ENCODE measurements at places on chromosomes 12 and 14.

- H3K4me3 ChIP-seq = no peak overlapping the region
- H3K4me1 ChIP-seq = no peaks in the 10 kb centered on the region
- no peaks in the 10 kb centered on the region for H3K36me3 ChIP-seq
- no peaks in the 10 kb centered on the region for H3K27me3 ChIP-seq
These were observed 139.6 kb downstream of the PRKCH start for GRCh38 chr14:61460718-61461611.

DNA sequence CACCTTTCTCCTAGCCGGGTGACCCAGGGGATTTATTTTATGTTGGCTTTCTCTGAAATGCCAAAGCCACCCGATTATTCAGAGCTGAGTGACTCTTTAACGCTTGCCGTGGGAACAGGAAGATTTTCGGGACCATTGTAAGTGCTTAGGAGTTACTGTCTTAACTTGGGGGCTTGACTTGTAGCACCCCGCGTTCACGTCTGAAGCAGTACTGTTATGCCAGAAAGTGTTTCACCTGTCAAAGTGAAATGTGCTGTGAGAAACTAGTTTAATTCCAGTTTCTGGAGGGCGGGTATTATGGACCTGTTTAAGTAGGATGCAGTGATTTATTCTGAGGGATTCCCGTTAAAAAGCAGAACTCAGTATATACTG is 218 bp downstream of the LYSET start:
- H3K27me3 ChIP-seq = no peaks in the 10 kb centered on the region
- peak overlapping the region; percentile 67 for H3K27ac ChIP-seq
- H3K36me3 ChIP-seq = no peaks in the 10 kb centered on the region
- DNase-seq = peak; percentile 12
- no peaks in the 10 kb centered on the region for H3K4me1 ChIP-seq

- H3K27ac ChIP-seq = no peak overlapping the region
- H3K36me3 ChIP-seq = no peaks in the 10 kb centered on the region
- H3K4me3 ChIP-seq = no peak overlapping the region
- DNase-seq = no peak
- H3K4me1 ChIP-seq = no peaks in the 10 kb centered on the region
- no peaks in the 10 kb centered on the region for H3K27me3 ChIP-seq
These were observed 57.1 kb downstream of the TRAFD1 start for GRCh38 chr12:112182499-112182898.

- H3K27ac ChIP-seq = no peak overlapping the region
- H3K4me3 ChIP-seq = no peak overlapping the region
These were observed 19.8 kb upstream of the CATSPERB start for GRCh38 chr14:91751719-91752118.

DNA sequence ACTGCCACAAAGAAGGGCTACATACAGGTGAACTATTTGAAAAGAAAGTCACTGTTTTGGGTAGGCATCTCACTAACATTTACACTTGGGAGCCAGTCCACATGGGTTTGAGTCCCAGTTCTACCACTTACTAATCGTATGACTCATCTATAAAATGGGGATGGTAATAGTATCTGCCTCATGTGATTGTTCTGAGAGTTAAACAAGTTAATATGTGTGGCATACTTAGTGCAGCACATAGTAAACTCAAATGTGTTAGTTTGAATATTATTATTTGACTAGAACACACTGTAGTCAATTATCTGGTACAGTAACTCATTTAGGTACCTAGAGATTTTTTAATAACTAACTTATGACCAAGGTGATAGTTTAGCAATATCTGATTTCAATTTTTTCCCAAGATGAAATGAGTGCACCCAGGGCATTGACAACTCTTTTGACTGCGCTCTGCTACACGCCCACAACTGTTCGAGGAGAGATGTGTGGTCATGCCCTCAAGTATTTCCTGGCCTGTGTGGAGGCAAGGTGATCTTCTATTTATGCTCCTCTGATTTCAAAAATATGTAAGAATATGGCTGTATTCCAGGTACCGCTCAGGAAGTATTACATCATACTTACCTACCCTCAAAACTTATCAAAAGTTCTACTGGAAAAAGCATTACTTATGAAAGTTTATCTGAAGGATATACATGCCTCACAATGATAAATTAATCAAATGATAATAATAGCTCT is 210.6 kb upstream of the EGLN3 start:
- DNase-seq = no peak
- H3K27ac ChIP-seq = no peak overlapping the region
- H3K4me3 ChIP-seq = no peak overlapping the region
- no peaks in the 10 kb centered on the region for H3K4me1 ChIP-seq
- H3K36me3 ChIP-seq = no peaks in the 10 kb centered on the region

DNA sequence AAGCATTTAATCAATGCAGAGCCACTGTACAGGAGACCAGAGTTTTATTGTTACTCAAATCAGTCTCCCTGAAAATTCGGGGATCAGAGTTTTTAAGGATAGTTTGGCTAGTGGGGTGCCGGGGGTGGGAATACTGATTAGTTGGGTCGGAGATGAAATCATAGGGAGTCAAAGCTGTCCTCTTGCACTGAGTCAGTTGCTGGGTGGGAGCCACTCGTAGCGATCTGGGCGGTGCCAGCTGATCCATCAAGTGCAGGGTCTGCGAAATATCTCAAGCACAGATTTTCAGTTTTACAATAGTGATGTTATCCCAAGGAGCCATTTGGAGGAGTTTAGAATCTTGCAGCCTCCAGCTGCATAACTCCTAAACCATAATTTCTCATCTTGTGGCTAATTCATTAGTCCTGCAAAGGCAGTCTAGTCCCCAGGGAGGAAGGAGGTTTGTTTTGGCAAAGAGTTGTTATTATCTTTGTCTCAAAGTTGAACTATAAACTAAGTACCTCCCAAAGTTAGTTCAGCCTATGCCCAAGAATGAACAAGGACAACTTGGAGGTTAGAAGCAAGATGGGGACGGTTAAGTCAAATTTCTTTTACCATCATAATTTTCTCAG is 169.4 kb upstream of the PLEKHG7 start:
- H3K27me3 ChIP-seq = no peaks in the 10 kb centered on the region
- no peak overlapping the region for H3K27ac ChIP-seq
- no peaks in the 10 kb centered on the region for H3K36me3 ChIP-seq
- peaks cover 23% of the 10 kb centered on the region for H3K4me1 ChIP-seq

DNA sequence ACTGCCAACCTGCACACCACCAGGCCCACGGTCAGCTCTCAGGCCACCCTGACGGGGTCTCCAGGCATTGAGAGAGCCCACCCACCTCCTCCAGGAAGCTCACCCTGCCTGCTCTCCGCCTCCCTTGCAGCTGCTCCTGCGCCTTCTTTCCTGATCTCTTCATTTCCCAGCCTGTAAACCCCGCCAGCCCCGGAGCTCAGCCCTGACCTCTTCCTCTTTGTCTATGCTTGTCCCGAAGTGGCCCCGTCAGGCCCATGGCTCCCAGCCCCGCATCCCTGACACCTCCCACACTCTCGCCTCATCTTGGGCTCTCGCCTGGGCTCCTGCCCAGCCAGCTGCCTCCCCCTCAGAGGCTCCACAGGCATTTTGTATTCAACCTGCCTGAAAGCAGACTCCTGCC is 139.3 kb downstream of the CALM1 start:
- H3K36me3 ChIP-seq = no peaks in the 10 kb centered on the region
- no peaks in the 10 kb centered on the region for H3K27me3 ChIP-seq
- no peak overlapping the region for H3K27ac ChIP-seq
- DNase-seq = no peak

DNA sequence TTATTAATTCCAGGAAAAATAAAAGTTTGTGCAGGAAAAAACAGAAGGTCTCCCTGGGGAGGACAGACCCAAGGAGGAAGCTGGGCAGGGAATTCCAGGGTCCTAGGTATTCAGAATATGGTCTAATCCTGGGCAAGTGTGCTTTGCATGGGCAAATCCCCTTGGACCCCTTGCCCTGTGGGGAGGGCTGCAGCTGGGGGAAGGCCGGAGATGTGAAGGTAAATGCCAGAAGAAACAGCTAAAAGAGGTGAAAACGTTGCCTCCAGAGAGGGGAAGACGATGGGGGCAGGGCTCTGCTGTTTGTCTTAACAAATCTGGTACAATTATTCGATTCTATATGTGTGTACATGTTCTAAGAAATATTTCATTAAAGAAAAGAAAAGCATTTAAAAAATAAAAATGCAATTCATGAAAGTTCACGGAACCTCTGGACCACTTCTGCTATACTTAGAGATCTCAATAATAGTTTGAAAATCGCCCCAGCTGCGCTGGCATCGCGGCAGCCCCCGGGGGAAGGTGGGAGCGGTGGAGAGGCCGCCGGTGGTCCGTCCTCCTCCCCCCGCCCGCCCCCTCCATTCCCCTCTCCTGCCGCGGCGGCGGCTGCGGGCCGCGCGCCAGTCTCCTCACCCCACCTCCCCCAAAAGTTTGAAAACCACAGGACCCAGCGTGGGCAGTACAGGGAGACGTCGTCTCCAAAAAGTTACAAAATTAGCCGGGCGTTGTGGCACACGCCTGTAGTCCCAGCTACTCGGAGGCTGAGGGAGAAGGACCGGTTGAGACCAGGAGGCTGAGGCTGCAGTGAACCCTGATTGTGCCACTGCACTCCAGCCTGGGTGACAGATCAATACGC is 1.5 kb upstream of the PRPF40B start:
- peak overlapping the region; percentile 62 for H3K27ac ChIP-seq
- H3K4me1 ChIP-seq = peaks cover 5% of the 10 kb centered on the region
- peak overlapping the region; percentile 57 for H3K4me3 ChIP-seq

GRCh38 chr14:92657457-92658142 is 90.8 kb downstream of the LGMN start:
- H3K27ac ChIP-seq = no peak overlapping the region
- no peaks in the 10 kb centered on the region for H3K4me1 ChIP-seq
- H3K36me3 ChIP-seq = no peaks in the 10 kb centered on the region
- H3K27me3 ChIP-seq = no peaks in the 10 kb centered on the region
- no peak overlapping the region for H3K4me3 ChIP-seq

DNA sequence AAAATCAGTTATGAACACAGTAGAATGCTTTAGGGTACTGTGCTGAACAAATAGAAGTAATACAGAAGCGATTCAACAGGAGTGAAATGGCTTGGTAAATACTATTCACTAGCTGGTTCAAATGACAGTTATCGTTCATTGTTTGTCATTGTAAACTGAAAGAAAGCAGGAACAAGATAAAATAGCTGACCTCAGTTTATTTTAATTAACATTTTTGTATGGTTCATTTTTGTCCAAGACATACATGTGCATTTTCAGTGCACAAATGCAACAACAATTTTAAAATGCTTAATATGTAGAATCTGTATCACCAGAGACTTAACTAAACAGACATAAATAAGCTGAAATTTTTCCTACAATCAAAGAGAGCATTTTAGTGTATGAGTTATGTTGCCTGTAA is 49.9 kb downstream of the ALX1 start:
- no peak overlapping the region for H3K4me3 ChIP-seq
- H3K27me3 ChIP-seq = no peaks in the 10 kb centered on the region
- no peak overlapping the region for H3K27ac ChIP-seq
- no peaks in the 10 kb centered on the region for H3K36me3 ChIP-seq
